Transverse colon (tissue), 4 donors: ENCODE measurements at places on chromosomes 2 and 18.

DNA sequence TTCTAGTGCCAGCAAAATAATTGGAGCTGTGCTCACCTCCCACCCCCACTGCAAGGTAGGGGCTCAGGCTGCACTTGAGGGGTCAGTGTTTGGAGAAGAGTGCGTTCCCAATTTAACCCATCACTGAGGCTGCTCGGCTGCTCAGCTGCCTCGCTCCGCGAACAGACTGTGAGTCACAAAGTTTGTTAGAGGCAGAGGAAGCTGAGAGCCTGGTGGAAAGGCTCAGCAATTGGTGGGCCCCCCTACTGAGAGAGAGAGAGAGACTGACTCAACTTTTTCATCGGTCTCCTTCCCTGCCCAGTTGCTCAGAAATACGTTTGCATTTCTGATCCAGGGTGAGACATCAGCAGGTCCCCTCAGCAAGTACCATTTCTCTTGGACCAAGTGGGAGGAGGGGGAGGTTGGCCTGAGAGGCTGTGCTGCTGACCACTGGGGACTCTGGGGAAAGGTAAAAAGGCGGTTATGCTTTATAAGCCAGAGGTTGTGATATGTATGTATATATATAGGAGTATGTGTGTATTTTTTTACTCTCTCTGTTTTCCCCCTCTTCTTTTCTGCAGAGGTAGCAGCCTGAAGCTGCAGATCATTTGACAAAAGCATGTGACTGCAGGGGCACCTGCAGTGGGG lies 1.5 kb downstream of the EFR3B start:
- DNase-seq, result no peak

GRCh38 chr18:58091099-58091611 lies 47.1 kb downstream of the NEDD4L start:
- DNase-seq, result peak; percentile 48

DNA sequence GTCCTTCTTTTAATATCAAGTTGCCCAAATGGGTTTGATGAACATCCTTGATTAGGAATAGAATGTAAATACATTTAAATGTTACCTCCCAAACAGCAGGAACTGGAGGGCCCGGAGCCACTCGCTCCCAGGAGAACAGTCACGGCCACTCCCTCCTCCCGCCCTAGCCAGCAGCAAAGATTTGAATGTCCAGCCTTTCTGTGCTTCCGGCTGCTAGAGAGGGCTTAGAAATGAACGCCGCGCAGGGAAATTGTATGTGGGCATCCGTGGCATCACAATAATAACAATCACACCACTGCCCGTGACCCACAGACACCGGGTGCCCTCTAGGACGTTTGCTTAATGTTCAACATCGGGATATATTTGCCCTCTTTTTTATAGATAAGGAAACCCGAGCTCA lies 164.9 kb upstream of the SALL3 start:
- peak; percentile 19 for DNase-seq

- DNase-seq, result no peak
Measured at GRCh38 chr2:113976277-113976928, 86.5 kb downstream of the ACTR3 start.

DNA sequence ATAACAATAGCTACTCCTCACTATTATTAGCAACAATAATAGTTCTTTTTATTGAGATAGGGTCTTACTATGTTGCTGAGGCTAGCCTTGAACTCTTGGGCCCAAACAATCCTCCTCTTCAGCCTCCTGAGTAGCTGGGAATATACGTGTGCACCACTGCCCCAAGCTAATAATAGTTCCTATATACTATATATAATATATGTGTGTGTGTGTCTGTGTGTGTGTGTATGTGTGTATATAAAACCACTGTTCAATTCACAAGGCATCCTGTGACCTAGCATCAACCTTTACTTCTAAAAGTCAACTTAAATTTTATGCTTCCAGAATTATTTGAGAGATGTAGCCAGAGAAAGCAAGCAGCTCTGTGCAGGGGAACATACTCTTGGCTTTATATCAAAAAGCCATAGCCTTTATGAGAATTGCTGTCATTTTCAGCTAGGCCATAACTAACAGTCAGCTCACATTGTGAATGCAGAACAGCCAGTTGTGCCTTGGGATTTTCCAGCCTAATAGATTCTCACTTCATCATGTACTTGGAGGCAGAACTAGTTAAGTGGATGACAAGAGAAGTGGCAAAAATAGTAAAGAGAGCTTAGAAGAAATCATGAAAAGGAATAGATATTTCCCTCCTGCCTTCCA lies 665.5 kb downstream of the NYAP2 start:
- DNase-seq, result no peak

GRCh38 chr18:55239740-55240139 lies 280.5 kb upstream of the CCDC68 start:
- no peak for DNase-seq

GRCh38 chr2:110843959-110844510 lies 111.7 kb downstream of the ACOXL start:
- DNase-seq, result no peak

DNA sequence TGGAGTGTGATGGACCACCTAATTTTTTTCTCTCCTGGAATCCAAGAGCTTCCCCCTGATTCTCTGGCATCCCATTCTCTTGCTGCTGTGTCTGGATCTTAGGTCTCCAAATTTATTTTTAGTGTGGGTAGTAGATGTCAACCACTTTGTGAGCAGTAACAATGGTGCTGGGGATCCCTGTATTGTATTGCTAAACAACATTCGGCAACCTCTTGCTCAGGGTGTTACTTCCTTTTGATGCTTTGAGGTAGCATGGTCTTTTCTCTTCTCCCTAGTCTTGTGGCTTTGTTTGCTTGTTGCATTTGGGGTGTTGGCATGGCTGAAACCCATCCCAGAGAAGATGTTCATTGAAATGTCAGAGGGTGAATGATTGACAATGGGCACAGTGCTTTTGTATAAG lies 737.4 kb downstream of the BCL11A start:
- no peak for DNase-seq

- no peak for DNase-seq
Measured at GRCh38 chr18:46274266-46274665, 170.1 kb downstream of the HAUS1 start.
